ENCODE measurements at places on chromosomes 2 and 18. TPM values are rescaled to one million over a fixed set of nuclear protein-coding genes. Genes with fewer than 3 reads are reported as not detected.

DNA sequence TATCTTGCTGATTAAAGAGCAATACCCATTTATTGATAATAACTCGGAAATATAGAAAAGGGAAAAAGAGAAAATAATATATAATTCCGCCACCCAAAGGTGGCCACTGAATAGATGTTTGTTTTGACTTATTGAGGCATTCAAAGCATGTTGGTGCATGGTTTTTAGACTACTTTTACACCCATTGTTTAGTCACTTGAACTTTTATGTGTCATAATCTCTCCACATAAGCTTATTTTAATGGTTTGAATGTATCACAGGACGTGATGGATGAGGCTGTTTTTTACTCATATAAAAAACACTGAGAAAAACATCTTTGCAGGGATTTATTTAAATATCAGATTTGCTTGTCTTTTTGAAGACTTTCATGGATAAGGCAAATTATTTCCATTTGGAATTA is 120.4 kb downstream of the ACKR3 start:
- DNase-seq, result no peak

DNA sequence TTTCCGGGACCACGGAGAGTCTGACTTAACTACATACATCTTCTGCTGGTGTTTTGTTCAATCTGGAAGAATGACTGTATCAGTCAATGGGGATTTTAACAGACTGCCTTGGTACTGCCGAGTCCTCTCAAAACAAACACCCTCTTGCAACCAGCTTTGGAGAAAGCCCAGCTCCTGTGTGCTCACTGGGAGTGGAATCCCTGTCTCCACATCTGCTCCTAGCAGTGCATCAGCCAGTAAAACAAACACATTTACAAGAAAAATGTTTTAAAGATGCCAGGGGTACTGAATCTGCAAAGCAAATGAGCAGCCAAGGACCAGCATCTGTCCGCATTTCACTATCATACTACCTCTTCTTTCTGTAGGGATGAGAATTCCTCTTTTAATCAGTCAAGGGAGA is 23.1 kb downstream of the ICOS start:
- DNase-seq, result no peak

GRCh38 chr2:23268467-23269263 is 116.3 kb upstream of the KLHL29 start:
- DNase-seq, result no peak

FOXD4L1 gene
- total RNA-seq, result not detected

- no peak for DNase-seq
Measured at GRCh38 chr2:10033251-10034006, 9.9 kb upstream of the KLF11 start.

NR4A2 gene
- total RNA-seq, result 398 TPM

- no peak for DNase-seq
Measured at GRCh38 chr2:72131371-72131891, 16.2 kb downstream of the CYP26B1 start.

EVX2 gene
- total RNA-seq, result not detected

DNA sequence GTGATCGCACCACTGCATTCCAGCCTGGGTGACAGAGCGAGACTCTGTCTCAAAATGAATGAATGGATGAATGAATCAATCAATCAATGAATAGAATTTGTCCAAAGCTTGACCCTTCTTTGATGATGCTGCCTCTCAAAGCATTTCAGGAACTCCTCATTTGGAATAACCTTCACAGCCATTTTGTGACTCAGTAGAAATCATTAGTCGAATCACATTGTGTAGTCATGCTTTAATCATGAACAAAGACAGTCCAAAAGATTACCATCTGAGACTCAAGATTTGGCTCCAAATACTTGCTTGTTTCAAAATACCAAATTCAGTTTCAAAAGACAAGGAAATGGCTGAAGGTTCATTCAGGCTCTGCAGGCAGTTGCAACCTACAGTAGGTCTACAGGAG is 83.1 kb downstream of the VWA3B start:
- no peak for DNase-seq

GRCh38 chr2:13240789-13241487 is 524.2 kb downstream of the TRIB2 start:
- no peak for DNase-seq

OR6B2 gene
- total RNA-seq, result not detected

- no peak for DNase-seq
Measured at GRCh38 chr18:5600378-5601071, 56.7 kb upstream of the EPB41L3 start.

VWC2L gene
- total RNA-seq, result not detected

DNA sequence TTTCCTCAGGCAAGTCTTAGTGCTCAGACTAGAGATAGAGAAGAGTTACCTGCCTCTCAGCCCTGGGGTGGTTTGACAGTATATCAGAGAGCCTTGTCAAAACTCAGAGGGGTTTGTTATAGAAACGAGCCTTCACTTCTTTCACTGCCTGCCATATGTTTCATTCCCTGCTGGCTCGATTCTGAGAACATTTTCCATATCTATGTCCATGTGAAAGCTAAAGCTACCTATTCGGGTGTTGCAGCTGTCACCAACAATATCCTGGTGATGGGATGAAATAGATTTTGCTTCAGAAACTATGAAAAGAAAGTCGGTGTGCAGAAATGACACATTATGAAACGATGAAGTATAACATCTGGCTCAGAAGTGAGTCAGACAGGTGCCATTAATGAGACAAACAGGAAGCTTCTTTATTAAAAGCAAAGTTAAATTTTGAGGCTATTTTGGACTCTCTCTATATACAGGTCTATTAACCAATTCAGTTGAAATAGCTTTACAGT is 56.1 kb upstream of the TANK start:
- no peak for DNase-seq

DNA sequence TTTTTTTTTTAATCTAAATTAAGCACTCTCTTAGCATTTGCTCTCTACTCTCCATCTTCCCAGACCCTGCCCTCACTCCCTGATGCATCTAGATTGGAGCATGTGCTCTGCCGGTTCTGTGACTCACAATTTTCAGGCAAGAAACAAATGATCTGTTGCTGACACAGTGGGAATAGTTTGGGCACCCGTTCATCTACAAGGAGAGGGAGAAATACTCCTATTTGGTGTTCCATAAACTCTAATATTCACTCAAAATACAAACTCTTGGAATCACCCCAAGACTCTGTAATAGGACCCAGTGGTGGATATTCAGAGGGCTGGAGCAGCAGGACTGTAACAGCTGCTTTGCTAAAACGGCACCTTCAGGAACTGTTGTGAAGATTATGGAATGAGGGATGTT is 37.1 kb upstream of the LINC00305 start:
- no peak for DNase-seq

CYS1 gene
- not detected for total RNA-seq

GRCh38 chr2:75570948-75571729 is 10.4 kb upstream of the EVA1A start:
- DNase-seq, result no peak

DNA sequence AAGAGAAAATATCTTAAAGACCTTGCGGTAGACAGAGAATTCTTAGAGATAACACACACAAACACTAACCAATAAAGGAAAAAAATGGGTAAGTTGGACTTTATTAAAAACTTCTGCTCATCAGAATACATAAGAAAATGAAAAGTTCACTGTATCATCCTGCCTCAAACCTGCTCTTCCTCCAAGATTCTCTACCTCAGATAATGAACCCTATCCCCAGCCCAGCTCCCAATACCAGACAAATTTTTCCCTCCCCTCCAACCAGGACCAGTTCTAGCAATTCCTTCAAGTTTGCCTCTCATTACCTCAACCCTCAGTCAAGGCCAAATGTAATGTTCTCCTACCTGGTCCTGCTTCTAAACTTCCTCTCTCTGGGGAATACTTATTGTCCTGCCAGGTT is 79.4 kb downstream of the DNMT3A start:
- DNase-seq, result no peak

CCBE1 gene
- total RNA-seq, result not detected

DNA sequence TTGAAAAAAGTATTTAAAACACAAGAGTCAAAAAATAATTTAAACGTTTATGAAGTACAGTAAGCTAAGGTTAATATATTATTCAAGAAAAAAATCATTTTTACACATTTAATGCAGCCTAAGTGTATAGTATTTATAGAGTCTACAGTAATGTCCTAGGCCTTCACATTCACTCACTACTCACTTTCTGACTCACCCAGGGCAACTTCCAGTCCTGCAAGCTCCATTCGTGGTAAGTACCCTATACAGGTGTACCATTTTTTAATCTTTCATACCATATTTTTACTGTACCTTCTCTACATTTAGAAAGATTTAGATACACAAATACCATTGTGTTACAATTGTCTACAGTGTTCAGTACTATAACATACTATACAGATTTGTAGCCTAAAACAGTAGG is 20.9 kb upstream of the RPRD1A start:
- no peak for DNase-seq

Measured in CD4-positive, CD25-positive, alpha-beta regulatory T cell (primary cell).